Stimulated activated CD4-positive, alpha-beta T cell treated with anti-CD3 and anti-CD28 coated beads, Interleukin-12 subunit alpha, Interleukin-12 subunit beta, amount 100 ng/mL, for 24 hours (primary cell): ENCODE measurements at places on chromosomes 6 and 20.

GRCh38 chr6:76615395-76615794 lies 542.9 kb upstream of the IMPG1 start:
- no peak for DNase-seq

DNA sequence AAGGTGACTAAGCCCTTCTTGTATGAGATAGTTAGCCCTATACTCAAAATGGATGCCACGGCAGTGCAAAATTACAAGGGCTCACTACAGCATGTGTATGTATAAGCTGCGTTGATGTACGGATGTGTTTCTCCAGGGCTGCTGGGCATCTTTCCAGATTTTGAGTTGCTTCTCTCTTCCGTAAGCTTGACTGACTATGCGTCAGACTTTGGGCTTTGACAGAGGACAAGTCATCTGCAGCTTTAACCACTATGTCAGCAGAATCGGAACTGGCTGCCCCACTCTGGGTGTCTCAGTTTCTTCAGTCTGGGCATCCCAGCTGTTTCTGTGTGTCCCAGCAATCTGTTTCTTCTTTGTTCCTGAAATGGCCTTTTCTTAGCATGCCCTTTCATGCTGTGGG lies 241.6 kb downstream of the BTBD3 start:
- no peak for DNase-seq

DNA sequence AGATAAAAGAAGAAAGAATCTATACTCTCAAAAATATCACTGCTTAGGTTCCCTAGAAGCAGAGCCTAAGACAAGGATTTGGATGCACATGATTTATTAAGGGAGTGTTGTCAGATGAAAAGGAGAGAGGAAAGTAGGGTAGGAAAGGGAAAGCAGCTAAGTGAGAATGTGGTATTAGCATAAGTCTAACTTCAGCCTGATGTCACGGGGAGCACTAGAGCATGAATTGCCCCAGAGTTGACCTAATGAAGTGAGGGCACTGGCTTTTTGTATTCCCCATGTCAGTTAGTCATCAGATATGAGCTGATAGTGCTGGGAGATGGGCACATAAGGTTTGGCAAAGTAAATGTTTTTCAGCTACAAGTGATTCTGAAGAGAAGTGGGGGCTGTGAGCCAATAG lies 129.0 kb upstream of the THEMIS start:
- DNase-seq, result no peak

DNA sequence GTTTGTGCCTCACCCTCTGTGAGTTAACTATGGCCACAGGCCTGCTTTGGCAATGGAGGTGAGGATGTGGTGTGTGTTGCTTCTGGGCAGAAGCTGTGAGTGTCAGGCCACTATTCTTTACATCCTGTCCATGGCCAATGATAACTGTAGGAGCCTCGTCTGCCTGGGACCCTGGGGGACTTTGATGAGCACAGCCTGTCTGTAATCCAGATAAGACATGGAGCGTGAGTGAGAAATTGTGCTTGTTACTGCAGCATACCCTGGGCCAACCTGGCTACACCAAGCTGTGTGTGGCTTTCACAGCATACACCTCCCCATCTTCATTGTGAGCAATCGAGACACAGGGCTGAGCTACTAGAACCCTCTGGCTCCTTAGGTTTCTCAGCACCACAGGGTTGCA lies 150.4 kb downstream of the MYLK4 start:
- no peak for DNase-seq

- DNase-seq, result no peak
These were observed 91.4 kb upstream of the EYS start for GRCh38 chr6:65798280-65799014.

GRCh38 chr6:52160472-52161104 lies 25.6 kb upstream of the IL17A start:
- no peak for DNase-seq

GRCh38 chr20:40282541-40282940 lies 406.5 kb downstream of the MAFB start:
- no peak for DNase-seq

- DNase-seq, result no peak
These were observed 112.7 kb downstream of the ISM1 start for GRCh38 chr20:13333793-13334192.

DNA sequence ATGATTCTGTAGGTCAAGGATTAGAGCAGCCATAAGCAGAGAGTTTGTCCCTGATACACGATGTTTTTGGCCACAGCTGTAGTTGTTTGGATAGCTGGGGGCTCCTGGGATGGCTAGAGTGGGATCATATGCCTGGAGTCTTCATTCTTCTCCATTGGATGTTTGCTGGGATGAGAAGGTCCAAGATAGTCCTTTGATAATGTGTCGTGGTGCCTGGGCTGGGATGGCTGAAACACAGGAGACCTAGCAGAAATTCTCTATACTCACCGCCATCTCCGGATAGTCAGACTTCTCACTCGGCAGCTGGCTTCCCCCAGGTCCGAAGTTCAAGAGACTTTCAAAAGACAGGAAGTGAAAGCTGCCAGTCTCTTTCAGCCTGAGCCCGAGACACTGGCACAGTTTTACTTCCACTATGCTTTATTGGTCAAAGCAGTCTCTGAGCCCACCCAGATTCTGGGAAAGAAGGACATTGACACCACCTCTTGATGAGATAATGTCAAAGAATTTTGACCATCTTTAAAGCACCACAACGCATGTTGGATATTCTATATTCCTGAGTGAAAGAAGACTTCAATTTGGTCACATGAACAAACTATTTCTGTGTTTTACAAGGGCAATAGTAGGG lies 16.0 kb downstream of the MARCKS start:
- DNase-seq, result no peak

DNA sequence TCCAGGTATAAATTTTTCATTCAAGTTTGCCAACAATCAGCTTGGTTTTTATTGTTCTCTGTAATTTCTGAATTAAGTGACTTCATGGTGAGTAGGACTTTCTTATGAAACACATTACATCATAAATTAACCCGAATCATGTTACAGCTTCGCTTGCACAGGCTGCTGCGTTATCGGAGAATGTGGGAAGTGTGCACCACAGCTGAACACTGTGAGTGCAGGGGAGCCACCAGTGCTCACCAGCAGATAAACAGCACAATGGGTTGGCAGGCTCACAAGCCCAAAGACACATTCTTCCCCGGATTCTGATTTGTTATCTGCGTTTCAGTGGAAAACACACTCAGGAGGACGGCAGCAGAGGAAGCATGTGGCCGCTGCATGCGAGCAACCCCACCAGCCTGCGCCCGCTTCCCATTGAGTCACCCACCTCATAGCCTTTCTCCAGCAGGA lies 121.1 kb downstream of the GMDS start:
- no peak for DNase-seq

GRCh38 chr6:21257125-21257524 lies 336.4 kb upstream of the SOX4 start:
- DNase-seq, result no peak

- DNase-seq, result no peak
These were observed 12.8 kb upstream of the RPS10 start for GRCh38 chr6:34438705-34439104.

DNA sequence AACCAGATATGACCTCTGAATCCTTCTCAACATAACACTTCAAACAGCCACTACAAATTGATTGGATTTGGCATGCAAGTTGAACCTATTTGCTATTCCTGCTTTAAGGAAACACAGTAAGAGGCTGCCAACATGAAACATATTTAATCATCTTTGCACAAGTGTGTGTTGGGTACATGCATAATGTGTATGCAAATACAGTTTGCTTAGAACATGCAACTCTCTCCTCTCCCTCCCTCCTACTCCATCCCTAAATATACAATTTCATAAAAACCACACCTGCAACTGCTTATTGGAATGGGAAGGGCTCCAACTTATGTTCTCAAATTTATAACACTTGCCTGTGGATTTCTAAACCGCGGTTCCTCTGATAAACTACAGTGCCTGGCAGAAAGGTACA lies 71.5 kb downstream of the CD83 start:
- no peak for DNase-seq

GRCh38 chr6:35786810-35787209 lies 6.0 kb downstream of the CLPSL1 start:
- DNase-seq, result no peak
